ENCODE measurements at places on chromosomes 5 and 9.

DNA sequence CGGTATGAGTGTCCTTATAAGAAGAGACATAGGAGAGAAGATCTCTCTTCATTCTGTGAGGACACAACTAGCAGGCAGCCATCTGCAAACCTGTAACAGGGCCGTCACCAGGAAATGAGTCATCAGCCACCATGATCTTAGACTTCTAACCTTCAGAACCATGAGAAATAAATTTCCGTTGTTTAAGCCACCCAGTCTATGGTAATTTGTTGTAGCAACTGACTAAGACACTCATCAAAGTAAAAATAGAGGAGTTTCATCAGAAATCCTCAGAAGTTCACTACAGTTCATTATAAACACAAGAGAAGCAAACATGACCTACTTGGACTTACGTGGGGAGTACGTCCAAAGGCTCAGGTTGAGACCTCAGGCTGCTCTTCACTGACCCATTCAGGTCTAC lies 357.7 kb downstream of the SEMA5A start:
- H3K4me3 ChIP-seq, result peak overlapping the region; percentile 75
- H3K36me3 ChIP-seq, result peaks cover 69% of the 10 kb centered on the region
- peaks cover 37% of the 10 kb centered on the region for H3K4me1 ChIP-seq
- peak; percentile 96 for DNase-seq

DNA sequence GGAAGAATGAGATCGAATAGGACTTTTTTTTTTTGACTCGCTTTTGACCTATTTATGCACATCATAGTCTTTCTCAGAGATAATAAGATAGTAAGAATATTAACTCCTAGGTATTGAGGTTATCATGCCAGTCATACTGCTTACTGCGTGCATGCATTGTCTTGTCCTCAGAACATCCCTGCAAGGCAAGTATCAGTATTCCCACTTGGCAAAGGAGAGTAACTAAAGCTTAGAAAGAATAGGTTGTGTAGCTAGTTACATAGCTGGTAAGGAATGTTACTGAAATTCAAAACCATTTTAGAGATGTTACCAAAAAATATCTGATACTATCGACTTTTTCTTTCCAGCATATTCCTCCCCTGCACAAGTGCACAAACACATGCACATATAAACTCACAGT lies 296.1 kb upstream of the CLINT1 start:
- no peak for DNase-seq
- H3K4me3 ChIP-seq, result no peak overlapping the region

- DNase-seq, result no peak
- peaks cover 5% of the 10 kb centered on the region for H3K4me1 ChIP-seq
- no peaks in the 10 kb centered on the region for H3K36me3 ChIP-seq
- no peak overlapping the region for H3K27ac ChIP-seq
- peaks cover 36% of the 10 kb centered on the region for H3K27me3 ChIP-seq
These were observed 1.3 kb downstream of the MOB3B start for GRCh38 chr9:27528076-27528885.

GRCh38 chr9:81028504-81028903 lies 660.8 kb downstream of the TLE1 start:
- peaks cover 32% of the 10 kb centered on the region for H3K4me1 ChIP-seq
- DNase-seq, result peak; percentile 78
- H3K27me3 ChIP-seq, result no peaks in the 10 kb centered on the region
- 0 out of 2 replicates have a peak overlapping the region, but pooled peaks have one; percentile 10 for H3K27ac ChIP-seq

GRCh38 chr5:173602423-173602822 lies 14.0 kb downstream of the BOD1 start:
- H3K27ac ChIP-seq, result no peak overlapping the region
- no peak overlapping the region for H3K4me3 ChIP-seq
- H3K4me1 ChIP-seq, result peaks cover 11% of the 10 kb centered on the region

- peaks cover 44% of the 10 kb centered on the region for H3K27me3 ChIP-seq
- H3K27ac ChIP-seq, result no peak overlapping the region
- peaks cover 10% of the 10 kb centered on the region for H3K4me1 ChIP-seq
- no peaks in the 10 kb centered on the region for H3K36me3 ChIP-seq
- no peak overlapping the region for H3K4me3 ChIP-seq
These were observed 4.7 kb upstream of the SOWAHA start for GRCh38 chr5:132808448-132808847.

DNA sequence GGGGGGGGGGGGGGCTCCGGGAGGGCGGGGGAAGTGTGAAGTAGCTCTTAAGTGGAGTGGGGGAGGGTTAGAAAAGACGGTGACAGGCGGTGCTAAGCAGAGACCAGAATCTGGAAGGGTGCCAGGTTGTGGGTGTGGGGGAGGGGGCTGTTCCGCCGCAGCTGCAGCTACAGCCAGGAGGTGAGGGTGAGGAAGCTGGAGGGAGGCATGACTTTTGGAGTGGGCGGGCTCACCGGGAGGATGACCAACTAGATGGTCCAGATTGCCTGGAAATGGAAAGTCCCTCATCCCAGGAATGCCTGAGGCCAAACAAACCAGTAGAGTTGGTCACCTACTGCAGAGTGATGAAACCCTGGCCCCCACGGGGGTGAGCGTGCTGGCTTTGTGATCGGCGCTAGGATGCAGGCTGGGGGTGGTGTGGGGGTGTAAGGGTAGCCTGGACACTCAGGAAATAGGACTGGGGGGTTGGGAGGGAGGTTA lies 158.1 kb upstream of the SHB start:
- H3K27ac ChIP-seq, result no peak overlapping the region
- H3K36me3 ChIP-seq, result no peaks in the 10 kb centered on the region
- H3K27me3 ChIP-seq, result peaks cover 55% of the 10 kb centered on the region
- peak; percentile 53 for DNase-seq
- H3K4me1 ChIP-seq, result peaks cover 16% of the 10 kb centered on the region

DNA sequence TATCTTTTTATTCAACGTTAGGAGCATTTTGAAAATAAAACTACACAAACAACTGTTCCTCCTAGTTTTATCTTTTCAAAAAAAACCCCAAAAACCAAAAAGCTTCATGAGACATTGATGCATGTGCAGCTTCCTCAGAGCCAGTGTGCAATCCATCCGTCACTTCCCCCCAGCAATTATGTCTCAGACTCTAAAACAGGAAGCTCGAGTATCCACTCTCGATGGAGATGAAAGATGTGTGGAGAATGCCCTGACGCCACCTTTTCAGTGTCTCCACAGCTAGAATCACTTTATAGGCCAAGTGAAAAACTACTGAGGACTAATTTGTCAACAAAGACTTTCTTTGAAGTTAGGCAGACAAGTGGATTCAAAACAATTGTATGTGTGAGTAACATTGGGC lies 408.9 kb upstream of the SMARCA2 start:
- no peaks in the 10 kb centered on the region for H3K27me3 ChIP-seq
- no peak for DNase-seq
- peaks cover 5% of the 10 kb centered on the region for H3K36me3 ChIP-seq
- no peak overlapping the region for H3K27ac ChIP-seq
- no peak overlapping the region for H3K4me3 ChIP-seq

DNA sequence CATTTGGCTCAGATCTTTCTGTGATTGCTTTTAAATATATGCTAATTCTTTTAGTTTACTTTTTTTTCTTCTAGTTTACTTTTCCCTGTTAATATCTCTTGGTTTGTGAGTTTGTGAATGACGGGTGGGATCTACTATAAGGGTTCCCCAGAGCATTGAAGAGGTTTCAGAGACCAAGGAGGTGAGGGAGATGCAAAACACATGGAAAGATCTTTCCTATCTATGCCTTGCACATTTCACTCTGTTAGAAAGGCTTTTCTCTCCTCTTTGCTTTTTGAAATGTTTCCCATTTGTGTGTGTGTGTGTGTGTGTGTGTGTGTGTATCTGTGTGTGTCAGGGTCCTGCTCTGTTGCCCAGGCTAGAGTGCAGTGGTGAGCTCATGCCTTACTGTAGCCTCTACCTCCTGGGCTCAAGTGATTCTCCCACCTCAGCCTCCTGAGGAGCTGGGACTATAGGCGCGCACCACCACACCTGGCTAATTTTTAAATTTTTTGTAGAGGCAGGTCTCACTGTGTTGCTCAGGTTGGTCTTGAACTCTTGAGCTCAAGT lies 50.7 kb downstream of the CNTLN start:
- H3K36me3 ChIP-seq, result no peaks in the 10 kb centered on the region
- DNase-seq, result no peak
- peaks cover 3% of the 10 kb centered on the region for H3K4me1 ChIP-seq
- H3K4me3 ChIP-seq, result no peak overlapping the region
- no peak overlapping the region for H3K27ac ChIP-seq

- H3K27ac ChIP-seq, result peak overlapping the region; percentile 81
- no peak for DNase-seq
- H3K27me3 ChIP-seq, result no peaks in the 10 kb centered on the region
- peaks cover 18% of the 10 kb centered on the region for H3K36me3 ChIP-seq
- H3K4me1 ChIP-seq, result peaks cover 19% of the 10 kb centered on the region
These were observed 1075.1 kb downstream of the NR2F1-AS1 start for GRCh38 chr5:92505925-92506324.

DNA sequence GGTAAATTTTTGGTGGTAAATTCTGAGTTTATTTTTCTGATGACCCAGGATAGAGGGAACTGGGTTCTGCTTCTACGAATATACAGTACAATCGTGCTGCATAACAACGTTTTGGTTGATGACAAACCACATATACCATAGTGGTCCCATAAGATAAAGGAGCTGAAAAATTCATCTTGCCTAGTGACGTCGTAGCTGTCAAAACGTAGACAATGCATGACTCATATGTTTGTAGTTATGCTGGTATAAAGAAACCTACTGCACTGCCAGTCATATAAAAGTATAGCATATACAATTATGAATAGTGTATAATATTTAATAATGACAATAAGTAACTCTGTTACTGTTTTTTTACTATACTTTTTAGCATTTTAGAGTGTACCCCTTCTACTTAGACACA lies 244.0 kb downstream of the GAS1 start:
- peaks cover 3% of the 10 kb centered on the region for H3K27me3 ChIP-seq
- no peak overlapping the region for H3K27ac ChIP-seq
- H3K36me3 ChIP-seq, result no peaks in the 10 kb centered on the region
- peaks cover 16% of the 10 kb centered on the region for H3K4me1 ChIP-seq
- no peak for DNase-seq

DNA sequence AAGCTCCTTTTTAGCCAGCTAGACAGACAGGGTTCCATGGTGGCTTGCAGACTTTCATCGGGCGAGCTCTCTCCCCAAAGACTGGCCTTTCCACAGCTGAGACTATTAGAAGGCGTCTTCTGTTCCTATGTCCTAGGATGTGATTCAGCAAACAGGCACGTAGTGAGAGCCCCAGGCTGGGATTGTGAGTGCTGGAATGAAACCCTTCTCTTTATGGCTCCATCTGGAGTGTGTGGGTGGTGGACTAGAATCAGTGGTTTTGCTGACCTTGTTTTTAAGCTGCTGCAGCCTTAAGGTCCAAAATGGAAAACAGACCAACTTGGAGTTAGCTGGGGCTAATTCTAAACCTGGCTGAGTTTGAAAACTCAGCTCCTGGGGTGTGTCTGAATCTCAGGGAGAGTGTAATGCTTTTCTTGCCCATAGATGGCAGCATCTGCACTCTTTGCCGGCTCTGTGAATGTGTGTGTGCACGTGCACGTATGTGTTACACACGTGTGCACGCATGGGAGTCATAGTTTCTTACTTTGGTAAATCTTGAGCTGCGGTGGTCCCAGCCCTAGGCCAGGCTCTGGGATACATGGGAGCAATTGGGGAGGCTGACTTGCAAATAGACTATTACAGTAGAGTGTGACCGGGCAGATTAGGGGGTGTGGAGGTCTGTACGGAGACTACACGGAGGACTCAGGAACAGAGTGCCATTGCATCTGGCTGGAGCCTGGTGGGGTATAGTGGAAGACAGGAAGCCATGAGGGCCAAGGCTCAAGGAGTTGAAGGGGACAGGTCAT lies 10.7 kb downstream of the GSN start:
- DNase-seq, result peak; percentile 98
- H3K4me3 ChIP-seq, result peak overlapping the region; percentile 83
- peaks cover 100% of the 10 kb centered on the region for H3K4me1 ChIP-seq

- peaks cover 27% of the 10 kb centered on the region for H3K4me1 ChIP-seq
- peaks cover 9% of the 10 kb centered on the region for H3K27me3 ChIP-seq
- H3K27ac ChIP-seq, result no peak overlapping the region
These were observed 48.9 kb upstream of the CDKN2AIPNL start for GRCh38 chr5:134460551-134460950.

DNA sequence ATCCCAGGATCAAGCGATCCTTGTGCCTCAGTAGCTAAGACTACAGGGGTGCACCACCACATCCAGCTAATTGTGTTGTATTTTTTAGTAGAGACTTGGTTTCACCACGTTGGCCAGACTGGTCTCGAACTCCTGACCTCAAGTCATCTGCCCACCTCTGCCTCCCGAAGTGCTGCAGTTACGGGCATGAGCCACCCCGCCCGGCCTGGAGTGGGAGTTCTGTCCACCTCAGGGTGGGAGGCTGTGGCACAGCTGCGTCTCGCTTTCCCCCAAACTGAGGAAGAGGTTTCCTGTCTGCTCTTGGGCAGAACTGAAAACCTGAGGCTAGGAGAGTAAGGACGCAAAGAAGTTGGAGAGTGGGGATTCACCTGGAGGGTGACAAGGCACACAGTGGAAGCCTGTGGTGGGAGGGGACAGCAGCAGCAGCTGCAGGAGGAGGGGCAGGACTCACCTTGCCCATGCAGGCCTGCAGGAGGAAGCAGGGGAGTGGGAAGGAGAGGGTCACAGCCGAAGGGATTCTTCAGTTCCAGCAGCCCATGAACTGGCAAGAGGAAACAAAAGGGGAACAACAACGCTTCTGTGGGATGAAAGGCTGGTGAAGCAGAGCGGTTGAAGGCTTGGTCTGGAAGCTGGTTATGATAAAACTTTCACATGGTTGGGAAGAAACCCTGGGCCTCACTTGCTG lies 181.4 kb downstream of the GAS1 start:
- DNase-seq, result no peak
- peaks cover 3% of the 10 kb centered on the region for H3K27me3 ChIP-seq
- H3K36me3 ChIP-seq, result no peaks in the 10 kb centered on the region
- no peak overlapping the region for H3K27ac ChIP-seq
- H3K4me1 ChIP-seq, result peaks cover 16% of the 10 kb centered on the region
- no peak overlapping the region for H3K4me3 ChIP-seq

DNA sequence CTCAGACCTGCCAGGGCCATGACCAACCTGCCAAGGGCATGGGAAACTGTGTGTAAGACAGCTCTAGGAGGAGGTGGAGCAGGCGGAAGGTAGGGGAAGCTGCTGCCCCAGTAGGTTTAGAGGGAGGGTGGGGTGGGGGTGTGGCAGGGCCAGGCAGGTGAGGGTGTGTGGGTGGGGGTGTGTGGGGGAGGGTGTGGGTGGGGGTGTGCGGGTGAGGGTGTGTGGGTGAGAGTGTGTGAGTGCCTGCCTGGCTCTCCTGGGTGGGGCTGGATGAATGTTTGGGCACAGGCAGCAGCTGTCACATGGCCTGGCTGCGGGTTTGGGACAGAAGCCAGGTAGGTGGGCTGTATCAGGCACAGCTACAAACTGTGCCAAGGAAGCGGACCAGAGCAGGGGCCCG lies 8.8 kb upstream of the N4BP3 start:
- H3K27me3 ChIP-seq, result peaks cover 17% of the 10 kb centered on the region
- no peaks in the 10 kb centered on the region for H3K36me3 ChIP-seq
- no peaks in the 10 kb centered on the region for H3K4me1 ChIP-seq
- no peak overlapping the region for H3K27ac ChIP-seq
- no peak overlapping the region for H3K4me3 ChIP-seq

- H3K27me3 ChIP-seq, result no peaks in the 10 kb centered on the region
- H3K4me3 ChIP-seq, result no peak overlapping the region
- no peak for DNase-seq
- no peak overlapping the region for H3K27ac ChIP-seq
- no peaks in the 10 kb centered on the region for H3K4me1 ChIP-seq
These were observed 420.7 kb downstream of the KIF4B start for GRCh38 chr5:155434267-155434666.

- no peaks in the 10 kb centered on the region for H3K4me1 ChIP-seq
- no peaks in the 10 kb centered on the region for H3K36me3 ChIP-seq
- H3K4me3 ChIP-seq, result no peak overlapping the region
These were observed 984.1 kb downstream of the TLE4 start for GRCh38 chr9:80555782-80556325.

- H3K36me3 ChIP-seq, result no peaks in the 10 kb centered on the region
- no peaks in the 10 kb centered on the region for H3K4me1 ChIP-seq
- DNase-seq, result no peak
- peaks cover 5% of the 10 kb centered on the region for H3K27me3 ChIP-seq
- no peak overlapping the region for H3K4me3 ChIP-seq
These were observed 65.7 kb downstream of the IQGAP2 start for GRCh38 chr5:76468635-76469425.
